AG04450 (cell line): ENCODE measurements at places on chromosomes 12 and 14. TPM values are rescaled to one million over a fixed set of nuclear protein-coding genes. Genes with fewer than 3 reads are reported as not detected.

DNA sequence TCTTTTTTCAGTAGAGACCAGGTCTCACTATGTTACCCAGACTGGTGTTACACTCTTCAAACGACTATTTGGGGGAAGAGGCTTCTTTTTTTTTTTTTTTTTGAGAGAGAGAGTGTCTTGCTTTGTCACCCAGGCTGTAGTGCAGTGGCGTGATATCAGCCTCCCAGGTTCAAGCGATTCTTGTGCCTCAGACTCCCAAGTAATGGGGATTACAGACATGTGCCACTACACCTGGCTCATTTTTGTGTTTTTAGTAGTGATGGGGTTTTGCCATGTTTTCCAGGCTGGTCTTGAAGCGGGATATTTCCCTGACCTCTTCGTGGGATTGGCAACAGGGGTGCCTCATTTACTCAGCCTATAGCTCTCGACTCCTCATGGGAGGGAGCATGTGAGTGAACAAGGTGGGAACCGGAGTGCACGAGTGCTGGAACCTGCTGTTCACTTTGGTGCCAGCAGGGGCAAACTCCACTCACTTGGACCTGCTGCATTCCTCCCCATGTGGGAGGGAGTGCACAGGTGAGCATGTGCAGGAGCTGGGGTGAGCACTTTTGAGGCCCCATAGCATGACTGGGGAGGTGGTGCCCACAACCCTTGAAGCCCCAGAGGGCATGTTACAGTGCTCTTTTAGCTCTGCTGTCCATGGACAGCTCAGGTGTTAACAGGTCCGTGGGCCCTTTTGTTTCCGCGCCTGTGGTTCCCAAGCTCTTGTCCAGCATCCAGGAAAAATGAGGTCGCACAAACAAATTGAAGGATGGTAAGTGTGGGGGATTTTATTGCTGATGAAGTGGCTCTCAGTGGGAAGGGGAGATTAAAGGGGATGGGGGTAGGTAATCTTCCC, 79.1 kb upstream of the HECTD1 start:
- no peak for DNase-seq

DNA sequence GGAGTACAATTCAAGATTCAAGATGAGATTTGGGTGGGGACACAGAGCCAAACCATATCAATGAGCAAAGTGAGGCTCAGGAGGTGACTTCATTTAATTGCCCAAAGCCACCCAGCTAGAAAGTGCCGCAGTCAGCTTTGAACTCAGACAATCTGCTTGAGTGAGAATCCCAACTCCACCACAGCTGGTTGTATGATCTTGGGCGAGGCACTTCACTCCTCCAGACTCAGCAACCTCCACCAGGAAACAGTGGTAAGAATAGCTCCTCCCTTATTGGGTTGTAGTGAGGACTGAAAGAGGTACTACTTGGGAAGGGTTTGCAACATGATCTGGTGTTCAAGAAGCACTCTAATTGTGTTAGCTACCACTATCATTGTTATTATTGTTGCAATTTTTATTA, 129.2 kb upstream of the RFLNA start:
- no peak for DNase-seq

GRCh38 chr14:74705613-74706500, 7.0 kb downstream of the AREL1 start:
- DNase-seq = no peak

GRCh38 chr12:51900323-51900889, 6.9 kb upstream of the ACVRL1 start:
- DNase-seq = no peak

The LIN7A gene
- polyA plus RNA-seq = 8.1 and 10.4 TPM in 2 replicates

The PIANP gene
- polyA plus RNA-seq = 1.2 and 2.2 TPM in 2 replicates

The DLGAP5 gene
- polyA plus RNA-seq = 9.0 and 16.4 TPM in 2 replicates

The ALX1 gene
- not detected in 2 replicates for polyA plus RNA-seq

The TMEM30B gene
- 0.24 and 0.26 TPM in 2 replicates for polyA plus RNA-seq
